Aorta (tissue), 5 donors: ENCODE measurements at places on chromosomes 12 and 14. TPM values are rescaled to one million over a fixed set of nuclear protein-coding genes. Genes with fewer than 3 reads are reported as not detected.
A peak's percentile ranks its signal among the peaks of the same experiment; 100 is the strongest.

DNA sequence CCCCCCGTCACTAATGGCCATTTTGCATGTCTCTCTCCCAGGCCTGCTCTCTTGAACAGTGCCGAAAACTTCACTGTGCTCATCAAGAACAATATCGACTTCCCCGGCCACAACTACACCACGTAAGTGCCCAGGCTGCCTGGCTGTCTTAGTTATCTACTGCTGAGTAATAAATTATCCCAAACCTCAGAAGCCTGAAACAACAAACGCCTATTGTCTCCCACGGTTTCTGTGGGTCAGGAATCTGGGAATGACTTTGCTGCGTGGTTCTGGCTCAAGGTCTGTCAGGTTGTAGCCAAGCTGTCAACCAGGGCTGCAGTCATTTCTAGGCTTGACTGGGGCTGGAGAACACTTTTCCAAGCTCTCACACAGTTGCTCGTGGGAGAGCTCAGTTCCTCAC lies 32.6 kb downstream of the P2RX7 start:
- H3K4me1 ChIP-seq, result no peaks in the 10 kb centered on the region
- no peak overlapping the region for H3K4me3 ChIP-seq
- H3K27me3 ChIP-seq, result no peaks in the 10 kb centered on the region

GRCh38 chr14:33871394-33871793 lies 79.5 kb downstream of the EGLN3 start:
- no peak overlapping the region for H3K27ac ChIP-seq
- H3K4me1 ChIP-seq, result no peaks in the 10 kb centered on the region
- no peaks in the 10 kb centered on the region for H3K27me3 ChIP-seq
- no peak for DNase-seq
- no peaks in the 10 kb centered on the region for H3K36me3 ChIP-seq

GRCh38 chr14:50667684-50667995 lies 466 bp downstream of the SAV1 start:
- H3K27me3 ChIP-seq, result no peaks in the 10 kb centered on the region
- DNase-seq, result peak; percentile 56
- H3K4me1 ChIP-seq, result no peaks in the 10 kb centered on the region
- no peaks in the 10 kb centered on the region for H3K36me3 ChIP-seq
- peak overlapping the region; percentile 67 for H3K4me3 ChIP-seq

GRCh38 chr14:72907886-72908285 lies 14.0 kb upstream of the DPF3 start:
- H3K4me3 ChIP-seq, result no peak overlapping the region
- H3K36me3 ChIP-seq, result no peaks in the 10 kb centered on the region
- DNase-seq, result no peak
- H3K27me3 ChIP-seq, result no peaks in the 10 kb centered on the region
- H3K4me1 ChIP-seq, result no peaks in the 10 kb centered on the region

DNA sequence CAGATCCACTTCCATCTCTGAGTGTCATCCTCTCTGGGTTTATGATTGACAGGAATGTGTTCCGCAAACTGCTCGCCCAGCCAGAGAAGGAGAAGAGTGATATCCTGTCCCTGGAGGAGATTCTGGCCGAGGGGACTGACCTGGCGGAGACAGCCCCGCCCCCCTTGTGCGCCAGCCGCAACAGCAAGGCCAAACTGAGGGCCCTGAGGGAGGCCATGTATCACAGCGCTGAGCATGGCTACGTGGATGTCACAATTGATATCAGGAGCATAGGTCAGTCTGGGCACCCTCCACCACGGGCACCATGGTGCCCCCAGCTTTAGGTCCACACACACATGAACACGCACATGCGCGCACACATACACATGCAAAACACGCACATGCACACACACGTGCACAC lies 67.5 kb upstream of the PWP1 start:
- DNase-seq, result no peak
- no peak overlapping the region for H3K27ac ChIP-seq
- no peak overlapping the region for H3K4me3 ChIP-seq
- no peaks in the 10 kb centered on the region for H3K27me3 ChIP-seq
- H3K4me1 ChIP-seq, result no peaks in the 10 kb centered on the region
- H3K36me3 ChIP-seq, result no peaks in the 10 kb centered on the region

- no peaks in the 10 kb centered on the region for H3K36me3 ChIP-seq
- H3K4me1 ChIP-seq, result no peaks in the 10 kb centered on the region
- H3K27ac ChIP-seq, result no peak overlapping the region
- H3K4me3 ChIP-seq, result no peak overlapping the region
- no peaks in the 10 kb centered on the region for H3K27me3 ChIP-seq
These were observed 24.1 kb upstream of the PLEKHA5 start for GRCh38 chr12:19105463-19105862.

DNA sequence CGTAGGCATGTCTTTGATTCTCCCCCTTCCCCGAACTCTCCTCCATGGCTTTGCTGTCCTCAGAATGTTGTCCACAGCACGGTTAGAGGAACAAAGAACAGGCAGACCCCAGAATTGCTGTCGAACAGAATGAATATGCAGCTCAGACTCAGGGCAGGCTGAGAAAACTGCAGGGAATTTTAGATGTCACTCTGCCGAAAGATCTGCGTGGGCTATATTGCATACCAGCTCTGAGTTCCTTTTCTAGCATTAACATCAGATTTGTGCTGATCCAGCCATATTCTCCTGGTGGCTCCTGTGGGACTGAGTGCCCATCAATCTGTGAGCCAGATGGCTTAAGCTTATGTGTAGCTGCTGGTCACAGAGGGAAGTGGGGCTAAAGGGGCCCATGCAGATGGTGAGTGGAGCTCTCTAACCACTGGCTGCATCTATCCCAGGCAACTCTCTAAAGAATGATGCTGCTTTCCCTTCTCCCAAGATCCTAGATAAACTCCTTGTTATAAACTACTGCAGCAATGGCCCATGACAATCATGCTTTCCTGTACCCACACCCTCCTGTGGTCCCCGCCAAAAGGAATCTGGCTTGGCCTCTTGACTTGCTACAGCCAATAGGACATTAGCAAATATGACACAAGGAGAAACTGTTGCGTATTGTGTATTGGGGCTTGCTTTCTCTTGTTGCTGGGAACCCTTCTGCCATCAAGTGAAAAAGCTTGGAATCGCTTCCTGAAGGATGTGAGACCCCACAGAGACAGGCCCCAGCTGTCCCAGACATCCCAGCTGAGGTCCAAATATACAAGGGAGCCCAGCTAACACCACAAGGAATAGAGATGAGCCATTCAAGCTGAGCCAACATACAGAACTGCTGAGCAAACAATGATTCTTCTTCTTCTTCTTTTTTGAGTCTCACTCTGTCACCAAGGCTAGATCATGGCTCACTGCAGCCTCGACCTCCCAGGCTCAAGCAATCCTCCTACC lies 101.3 kb downstream of the FOXN3 start:
- DNase-seq, result no peak
- no peak overlapping the region for H3K4me3 ChIP-seq
- H3K36me3 ChIP-seq, result no peaks in the 10 kb centered on the region
- H3K27ac ChIP-seq, result no peak overlapping the region
- no peaks in the 10 kb centered on the region for H3K27me3 ChIP-seq
- no peaks in the 10 kb centered on the region for H3K4me1 ChIP-seq

- H3K27me3 ChIP-seq, result no peaks in the 10 kb centered on the region
- H3K4me3 ChIP-seq, result no peak overlapping the region
- H3K4me1 ChIP-seq, result no peaks in the 10 kb centered on the region
- H3K36me3 ChIP-seq, result no peaks in the 10 kb centered on the region
These were observed 12.2 kb downstream of the CAPZA3 start for GRCh38 chr12:18750085-18750484.

The NKX2-1 gene
- total RNA-seq, result not detected

The MUCL1 gene
- not detected for total RNA-seq

DNA sequence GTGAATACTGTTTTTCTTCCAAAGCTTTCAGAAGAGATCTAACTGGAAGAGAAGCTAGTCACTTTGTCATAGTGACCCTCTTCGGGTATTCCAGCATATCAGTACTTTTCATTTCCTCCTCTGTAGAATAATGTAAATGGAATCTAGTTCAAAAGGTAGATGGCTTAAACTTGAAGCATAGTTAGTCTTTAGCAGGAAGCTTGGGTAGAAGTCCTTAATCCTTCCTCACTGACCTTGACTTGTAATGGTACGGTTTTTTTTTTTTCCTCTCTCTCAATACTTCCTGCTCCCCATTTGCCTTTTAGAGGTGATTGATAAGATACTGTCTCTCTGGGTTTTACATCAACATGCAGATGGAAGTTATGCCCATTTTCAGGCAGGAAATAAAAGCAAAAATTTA lies 1.7 kb downstream of the FBXO34 start:
- no peaks in the 10 kb centered on the region for H3K36me3 ChIP-seq
- H3K4me3 ChIP-seq, result no peak overlapping the region
- no peaks in the 10 kb centered on the region for H3K27me3 ChIP-seq
- H3K4me1 ChIP-seq, result peaks cover 3% of the 10 kb centered on the region
- DNase-seq, result no peak

The PTCSC3 gene
- not detected for total RNA-seq

The YARS2 gene
- total RNA-seq, result 11.5 TPM

DNA sequence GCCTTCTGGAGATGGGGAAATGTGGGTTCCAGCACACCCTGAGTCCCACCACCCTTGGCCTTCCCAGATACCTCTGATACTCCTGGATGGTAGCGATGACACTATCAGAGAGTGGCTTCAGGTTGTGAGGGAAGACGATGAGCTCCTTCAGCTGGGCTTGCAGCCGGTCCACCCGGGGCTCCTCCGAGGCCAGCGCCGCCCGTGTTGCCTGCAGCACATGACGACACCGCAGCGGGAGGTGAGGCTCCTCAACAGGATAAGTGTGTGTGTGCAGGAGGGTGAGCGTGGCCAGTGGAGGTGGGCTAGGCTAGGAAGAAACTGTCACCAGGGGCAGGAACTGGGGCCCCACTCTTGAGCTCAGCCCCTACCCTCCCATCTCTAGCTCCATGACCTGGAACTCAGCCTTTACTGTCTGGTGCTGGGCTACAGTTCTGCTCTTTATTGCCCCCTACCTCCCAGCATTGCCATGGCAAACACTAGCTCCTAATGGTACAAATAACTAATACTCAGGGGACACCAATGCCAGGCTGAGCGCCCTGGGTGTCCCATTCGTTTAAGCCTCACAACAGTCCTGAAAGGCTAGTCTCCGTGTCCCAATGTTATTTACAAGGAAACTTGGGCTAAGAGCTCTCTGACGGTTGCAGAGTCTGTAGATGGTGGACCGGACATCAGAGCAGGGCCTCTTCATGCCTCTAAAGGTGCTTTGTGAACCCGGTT lies 64.1 kb downstream of the SYNE3 start:
- no peak for DNase-seq
- no peak overlapping the region for H3K27ac ChIP-seq
- H3K4me3 ChIP-seq, result no peak overlapping the region
- H3K36me3 ChIP-seq, result peaks cover 2% of the 10 kb centered on the region

- no peaks in the 10 kb centered on the region for H3K4me1 ChIP-seq
- H3K36me3 ChIP-seq, result no peaks in the 10 kb centered on the region
- H3K27me3 ChIP-seq, result no peaks in the 10 kb centered on the region
- H3K4me3 ChIP-seq, result no peak overlapping the region
- no peak overlapping the region for H3K27ac ChIP-seq
These were observed 24.9 kb downstream of the CRACR2A start for GRCh38 chr12:3727877-3728632.

The TAS2R30 gene
- total RNA-seq, result 6.9 TPM

DNA sequence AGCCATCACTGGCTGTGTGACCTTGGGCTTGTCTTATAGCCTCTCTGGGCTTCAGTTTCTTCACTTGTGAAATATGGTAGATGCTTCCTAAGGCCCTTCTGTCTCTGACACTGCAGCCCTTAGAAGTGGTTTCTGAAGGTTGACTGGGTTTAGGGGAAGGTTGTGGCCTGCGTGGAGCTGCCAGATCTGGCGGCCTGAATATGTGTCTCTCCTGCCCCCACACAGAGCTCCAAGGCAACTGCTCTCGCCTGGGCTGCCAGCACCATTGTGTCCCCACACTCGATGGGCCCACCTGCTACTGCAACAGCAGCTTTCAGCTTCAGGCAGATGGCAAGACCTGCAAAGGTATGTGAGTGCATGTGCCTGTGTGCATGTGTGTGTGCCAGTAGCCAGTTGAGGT lies 4.0 kb downstream of the LRP1-AS start:
- no peaks in the 10 kb centered on the region for H3K27me3 ChIP-seq
- H3K4me3 ChIP-seq, result no peak overlapping the region
- H3K4me1 ChIP-seq, result no peaks in the 10 kb centered on the region
- no peak for DNase-seq

The KRT77 gene
- total RNA-seq, result not detected

- H3K27me3 ChIP-seq, result no peaks in the 10 kb centered on the region
- no peak overlapping the region for H3K4me3 ChIP-seq
- no peaks in the 10 kb centered on the region for H3K36me3 ChIP-seq
- no peak for DNase-seq
- H3K4me1 ChIP-seq, result peaks cover 2% of the 10 kb centered on the region
These were observed 85.4 kb upstream of the MANSC4 start for GRCh38 chr12:27865421-27865820.

DNA sequence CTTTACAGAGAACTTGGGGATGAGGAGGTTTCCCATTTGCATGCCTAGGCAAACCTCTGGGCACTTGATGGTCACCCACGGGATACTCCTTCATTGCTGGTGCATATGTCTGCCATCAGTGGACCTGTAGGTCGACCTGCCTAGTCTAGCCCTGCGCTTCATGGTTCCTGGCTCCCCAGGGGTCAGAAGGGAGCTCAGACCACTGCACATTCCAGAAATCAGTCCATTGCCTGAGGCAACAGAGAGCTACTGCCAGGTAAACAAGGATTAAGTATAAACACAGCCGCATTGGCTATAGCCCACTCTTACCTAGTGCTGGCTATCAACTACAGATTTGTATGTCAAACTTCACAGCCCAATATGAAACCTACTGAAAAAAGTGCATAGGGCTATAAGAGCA lies 476.4 kb downstream of the SOX5 start:
- DNase-seq, result no peak
- no peaks in the 10 kb centered on the region for H3K4me1 ChIP-seq
- H3K36me3 ChIP-seq, result no peaks in the 10 kb centered on the region
- no peaks in the 10 kb centered on the region for H3K27me3 ChIP-seq
- no peak overlapping the region for H3K4me3 ChIP-seq

The PLEKHD1 gene
- total RNA-seq, result 0.26 TPM

DNA sequence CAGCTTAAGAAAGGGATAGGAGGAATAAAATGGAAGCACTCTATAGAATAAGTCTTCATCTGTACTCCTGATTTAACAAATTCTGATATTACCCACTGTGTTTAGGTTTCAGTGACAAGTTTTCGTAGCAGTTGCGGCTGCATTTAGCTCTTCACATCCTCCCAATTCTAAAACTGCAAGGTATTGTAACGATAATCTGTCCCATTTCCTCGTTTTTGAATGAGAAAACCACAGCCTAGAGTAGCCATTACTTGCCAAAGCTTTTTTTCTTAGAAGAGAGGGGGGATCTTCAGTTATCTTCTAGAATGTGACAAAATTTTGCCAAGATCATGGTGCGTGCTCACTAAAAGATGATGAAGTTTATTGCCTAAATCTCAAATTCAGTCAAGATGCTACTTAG lies 155.8 kb downstream of the PDE3A start:
- no peak overlapping the region for H3K4me3 ChIP-seq
- peaks cover 3% of the 10 kb centered on the region for H3K4me1 ChIP-seq
- no peaks in the 10 kb centered on the region for H3K36me3 ChIP-seq
- H3K27ac ChIP-seq, result no peak overlapping the region
- no peak for DNase-seq
